Activated CD8-positive, alpha-beta memory T cell treated with anti-CD3 and anti-CD28 coated beads, Interleukin-2, amount 50 U/mL, for 48 hours (primary cell): ENCODE measurements at places on chromosomes 2 and 18.

- DNase-seq = no peak
Observed at GRCh38 chr2:46181789-46182530, 115.2 kb upstream of the EPAS1 start.

DNA sequence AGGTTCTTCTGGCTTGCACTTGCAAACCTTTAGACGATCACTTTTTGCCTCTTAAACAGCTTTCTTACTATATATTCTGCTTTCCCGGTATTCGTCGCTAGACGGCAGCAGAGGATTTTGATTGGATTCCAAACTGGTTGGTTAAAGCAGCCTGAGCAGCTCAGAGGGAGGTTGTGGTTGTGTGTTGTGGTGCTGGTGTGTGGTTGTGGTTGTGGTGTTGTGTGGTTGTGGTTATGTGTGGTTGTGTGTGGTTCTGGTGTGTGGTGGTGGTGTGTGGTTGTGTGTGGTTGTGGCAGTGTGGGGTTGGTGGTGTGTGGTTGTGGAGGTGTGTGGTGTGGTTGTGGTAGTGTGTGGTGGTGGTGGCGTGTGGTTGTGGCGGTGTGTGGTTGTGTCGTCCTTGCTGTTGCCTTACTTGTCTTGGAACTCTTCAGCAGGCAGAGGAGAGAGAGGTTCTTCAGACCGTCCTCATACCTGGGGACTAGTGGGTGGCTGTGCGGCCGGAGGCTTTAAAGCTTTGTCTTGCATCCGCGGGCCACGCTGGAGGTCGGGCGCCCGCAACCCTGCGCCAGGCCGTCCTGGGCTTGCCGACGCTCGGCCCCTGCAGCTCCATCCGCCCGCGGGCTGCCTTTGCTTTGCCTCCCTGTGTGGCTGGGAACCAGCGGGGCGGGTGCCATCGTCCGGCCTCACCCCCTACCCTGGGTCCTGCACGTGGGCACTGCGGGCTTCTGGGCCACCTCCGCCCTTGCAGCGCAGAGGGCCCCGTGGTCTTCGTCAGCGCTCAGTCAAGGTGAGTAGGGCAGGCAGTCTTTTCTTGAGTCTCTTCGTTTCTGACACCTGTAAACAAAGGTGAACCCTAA is 190.8 kb downstream of the ARHGAP28 start:
- DNase-seq = peak; percentile 58

DNA sequence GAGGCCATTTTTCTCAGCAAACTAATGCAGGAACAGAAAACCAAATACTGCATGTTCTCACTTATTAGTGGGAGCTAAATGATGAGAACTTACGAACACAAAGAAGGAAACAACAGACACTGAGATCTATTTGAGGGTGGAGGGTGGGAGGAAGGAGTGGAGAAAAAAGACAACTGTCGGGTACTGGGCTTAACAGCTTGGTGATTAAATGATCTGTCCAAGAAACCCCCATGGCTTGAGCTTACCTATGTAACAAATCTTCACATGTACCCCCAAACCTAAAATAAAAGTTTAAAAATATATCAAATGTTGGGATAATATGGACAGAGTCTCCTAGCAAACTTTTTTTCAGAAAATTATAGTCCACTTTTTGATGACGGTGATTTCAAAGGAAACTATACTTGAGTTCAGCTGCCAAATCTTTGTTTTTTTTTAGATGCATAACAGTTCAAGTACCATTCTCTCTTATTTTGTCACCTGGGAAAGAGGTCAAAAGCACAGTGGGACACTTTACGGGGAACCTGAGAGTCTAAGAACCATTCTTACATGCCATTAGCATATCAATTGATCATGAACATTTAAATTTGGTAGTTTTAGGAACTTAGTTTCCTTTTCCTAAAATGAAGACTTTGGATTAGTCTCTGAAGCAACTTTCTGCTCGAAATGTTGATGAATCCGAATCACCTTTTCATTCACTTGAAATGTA is 835.0 kb downstream of the NRXN1 start:
- DNase-seq = no peak

DNA sequence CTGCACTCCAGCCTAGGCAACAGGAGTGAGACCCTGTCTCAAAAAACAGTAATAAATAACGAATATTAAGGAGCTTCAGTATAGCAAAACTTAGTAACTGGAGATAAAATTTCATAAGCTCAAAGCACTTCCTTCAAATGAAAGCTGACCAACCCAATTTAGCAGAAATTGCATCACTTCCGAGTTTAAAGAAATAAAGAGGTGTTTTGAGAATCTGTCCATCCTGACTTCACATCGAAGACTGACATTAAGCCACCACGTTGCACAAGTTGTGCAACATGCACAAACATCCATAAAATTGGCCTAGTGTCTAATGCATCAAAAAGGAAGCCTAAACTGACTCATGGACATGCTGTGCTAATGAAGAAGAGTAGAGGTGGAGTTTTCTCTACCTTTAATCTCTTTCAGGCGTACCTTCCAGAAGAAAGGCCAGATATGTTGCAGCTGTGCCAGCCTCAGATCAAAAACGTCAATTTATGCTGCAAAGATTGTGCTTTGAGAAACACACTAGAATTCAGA is 7.7 kb upstream of the DSG3 start:
- no peak for DNase-seq

- DNase-seq = no peak
Observed at GRCh38 chr2:60553495-60554073, at the start of gene BCL11A. BCL11A (minus strand) TSS chr2:60553654; CDS start chr2:60553270, 384 bp downstream.

GRCh38 chr2:77009307-77009706 is 512.9 kb downstream of the LRRTM4 start:
- DNase-seq = no peak

GRCh38 chr2:124080281-124081153 is 55.4 kb downstream of the CNTNAP5 start:
- no peak for DNase-seq

DNA sequence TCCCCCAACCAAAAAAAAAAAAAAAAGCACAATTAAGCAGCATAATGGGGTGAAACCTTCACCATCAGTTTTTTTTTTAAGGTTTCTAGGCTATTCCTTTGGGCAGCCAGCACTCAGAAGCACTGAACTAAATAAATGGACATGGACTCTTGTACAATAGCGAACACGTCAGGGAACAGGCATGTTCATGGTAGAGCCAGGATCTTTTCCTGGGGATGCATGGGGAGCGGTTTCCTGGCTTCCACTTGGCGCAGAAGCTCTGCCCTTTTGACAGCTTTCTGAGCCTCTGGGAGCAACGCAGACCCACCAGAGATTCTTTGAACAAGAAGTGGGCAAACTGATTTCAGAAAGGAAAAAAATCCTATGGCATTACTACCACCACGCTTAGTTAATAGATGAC is 35.0 kb downstream of the ALPK2 start:
- DNase-seq = no peak

DNA sequence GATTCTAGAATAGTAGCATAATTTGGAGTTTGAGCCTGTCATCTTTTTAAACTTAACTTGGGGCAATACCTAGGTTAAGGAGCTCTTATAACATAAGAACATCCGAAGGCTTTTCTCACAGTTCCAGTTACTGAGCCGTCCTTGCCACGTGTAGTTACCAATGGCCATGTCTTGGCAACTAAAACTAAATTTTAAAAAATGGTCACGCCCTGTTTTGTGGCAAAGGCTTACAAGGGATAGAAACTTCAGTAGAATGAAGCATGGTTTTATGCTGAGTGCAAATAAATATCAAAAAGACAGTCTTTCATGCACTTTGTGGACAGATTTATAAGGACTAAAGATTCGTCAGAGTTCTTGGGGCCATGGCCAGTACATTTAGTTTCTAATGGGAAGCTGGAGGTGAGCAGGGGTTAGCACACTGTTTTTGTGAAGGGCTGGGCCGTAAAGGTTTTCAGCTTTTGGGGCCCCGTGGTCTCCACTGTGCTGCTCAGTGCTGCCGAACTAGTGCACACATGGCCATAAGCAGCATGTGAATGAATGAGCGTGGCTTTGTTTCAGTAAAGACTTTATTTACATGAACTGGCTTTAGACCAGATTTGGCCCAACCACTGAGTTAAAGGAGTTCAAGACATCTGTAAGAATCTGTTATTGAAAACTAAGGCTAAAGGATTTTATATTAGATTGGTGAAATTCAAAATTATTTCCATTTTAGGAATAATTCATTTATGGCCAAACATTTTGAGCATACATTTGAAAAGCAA is 41.1 kb downstream of the GRHL1 start:
- DNase-seq = no peak

- no peak for DNase-seq
Observed at GRCh38 chr2:101806701-101807100, 109.2 kb downstream of the MAP4K4 start.

GRCh38 chr2:38192976-38193375 is 117.0 kb upstream of the CYP1B1 start:
- no peak for DNase-seq

DNA sequence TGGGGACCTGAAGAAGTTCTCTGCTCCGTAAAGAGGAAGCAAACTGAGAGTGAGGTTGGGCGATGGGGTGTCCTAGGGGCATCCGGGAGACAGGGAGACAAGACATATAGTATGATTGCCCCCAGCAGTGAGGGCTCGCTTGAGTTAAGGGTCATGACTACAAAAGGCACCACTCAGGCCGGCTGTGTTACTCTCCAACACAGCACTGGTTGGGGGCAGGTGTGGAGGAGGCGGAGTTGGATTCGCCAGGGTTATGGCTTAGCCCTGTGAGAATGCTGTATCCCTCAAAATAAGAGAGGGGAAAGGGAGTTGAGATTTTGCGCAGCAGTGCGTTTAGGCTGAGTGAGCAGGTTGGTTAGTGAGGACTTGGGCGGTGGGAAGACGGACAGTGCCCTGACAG is 12.0 kb downstream of the DYSF start:
- peak; percentile 42 for DNase-seq

DNA sequence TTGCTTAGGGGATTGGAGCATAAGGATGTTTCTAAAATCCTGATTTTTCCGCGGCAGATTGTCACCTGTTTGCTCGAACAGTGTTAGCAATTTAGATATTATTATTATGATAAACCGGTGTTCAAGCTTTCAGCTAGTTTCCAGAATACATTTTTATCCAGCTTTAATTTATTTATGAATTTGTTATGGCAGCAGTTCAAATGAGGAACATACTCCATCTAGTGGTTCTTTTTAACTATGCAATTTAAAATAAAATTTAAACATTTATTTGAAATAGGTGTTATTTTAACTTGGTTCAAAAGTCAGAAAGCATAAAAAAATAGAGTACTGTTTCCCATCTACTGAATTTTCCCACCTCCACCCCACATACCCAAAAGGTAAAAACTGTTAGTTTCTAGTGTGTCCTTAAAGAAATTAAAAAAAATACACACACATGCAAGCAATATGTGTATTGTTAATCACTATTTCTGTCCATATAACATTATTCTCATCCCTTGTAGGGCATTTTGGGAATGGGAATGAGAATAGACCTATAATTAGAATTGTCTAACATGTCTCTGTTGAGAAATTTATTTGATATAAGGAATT is 23.2 kb downstream of the ACOXL start:
- no peak for DNase-seq

GRCh38 chr2:215429424-215429823 is 6.4 kb downstream of the FN1 start:
- no peak for DNase-seq

GRCh38 chr2:227146456-227146855 is 17.5 kb downstream of the COL4A4 start:
- DNase-seq = no peak

DNA sequence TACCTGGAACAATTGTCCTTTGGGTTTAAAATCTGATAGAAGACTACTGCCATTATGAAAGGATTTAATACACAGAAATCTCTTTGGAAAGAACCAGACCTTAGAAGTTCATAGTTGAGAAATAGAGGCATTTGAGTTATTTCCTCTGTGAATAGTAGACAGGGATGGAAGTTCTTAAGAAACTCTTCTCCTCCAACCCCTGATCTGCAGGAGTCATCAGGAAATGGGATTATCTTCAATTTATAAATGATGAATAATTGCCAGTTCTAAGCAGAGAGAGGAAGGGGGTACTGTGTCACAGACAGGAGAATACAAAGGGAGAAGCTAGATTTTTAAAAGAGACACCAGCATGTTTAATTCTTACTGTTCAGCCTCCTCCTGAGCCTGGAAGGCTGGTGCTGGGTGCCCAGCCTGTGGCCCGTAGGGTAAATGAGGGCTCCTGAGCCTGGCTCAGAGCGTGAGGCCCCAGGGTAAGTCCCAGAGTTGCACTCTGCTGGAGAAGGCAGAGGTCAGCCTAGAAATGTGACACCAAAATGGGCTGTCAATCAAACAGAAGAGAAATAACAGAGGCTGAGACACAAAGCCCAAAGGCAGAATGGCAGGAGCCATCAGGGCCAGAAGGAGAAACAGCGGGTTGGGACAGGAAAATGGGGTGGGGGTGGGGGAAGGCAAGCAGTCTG is 58.2 kb upstream of the PKDCC start:
- no peak for DNase-seq

GRCh38 chr2:234462218-234462992 is 34.5 kb downstream of the ARL4C start:
- no peak for DNase-seq

DNA sequence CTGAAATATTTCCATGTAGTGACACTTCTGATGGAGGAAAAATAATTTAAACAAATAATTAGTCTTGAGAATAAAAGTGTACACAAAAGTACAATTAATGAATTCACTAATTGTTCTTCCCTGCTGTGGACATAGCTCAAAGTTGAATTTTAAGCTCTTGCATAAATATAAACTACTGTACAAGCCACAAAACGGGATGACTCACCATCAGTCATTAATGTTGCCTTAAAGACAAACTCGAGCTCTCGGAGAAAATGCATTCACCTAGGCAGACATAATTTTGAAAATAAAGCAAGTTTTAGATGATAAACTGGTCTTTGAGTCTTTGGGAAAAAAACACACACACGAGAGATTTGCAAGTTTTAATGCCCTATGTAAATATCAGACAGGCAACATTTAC is 436.4 kb downstream of the ZNF521 start:
- no peak for DNase-seq

DNA sequence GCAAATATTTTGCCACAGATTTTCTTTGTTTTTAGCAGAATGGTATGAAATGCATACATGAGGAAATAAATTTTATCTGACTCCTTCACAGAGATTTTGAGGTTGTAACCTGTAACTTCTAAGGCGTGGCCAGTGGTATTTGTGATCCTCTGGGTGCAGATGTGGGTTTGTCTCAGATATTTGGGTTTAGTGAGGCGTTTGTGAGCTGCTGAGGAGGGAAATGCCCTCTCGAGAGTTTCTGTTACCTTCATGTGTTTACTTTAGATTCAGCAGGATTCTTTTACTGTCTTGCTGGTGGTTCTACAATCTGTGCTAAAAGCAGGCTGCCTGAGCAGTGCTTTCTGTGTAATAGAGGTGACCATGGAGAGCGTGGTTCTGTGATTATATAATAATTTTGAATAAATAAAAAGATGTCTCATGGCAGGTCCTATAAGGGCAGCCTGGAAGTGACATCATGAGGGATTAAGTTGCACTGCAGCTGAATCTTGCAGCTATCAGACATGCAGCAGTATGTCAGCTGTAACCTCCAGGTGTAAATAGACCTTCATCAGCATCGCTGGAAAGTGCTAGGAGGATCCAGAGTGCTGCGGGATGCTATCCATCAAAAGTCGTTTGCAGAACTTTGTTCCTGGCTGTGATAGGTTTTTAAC is 34.1 kb downstream of the TANC1 start:
- DNase-seq = no peak

DNA sequence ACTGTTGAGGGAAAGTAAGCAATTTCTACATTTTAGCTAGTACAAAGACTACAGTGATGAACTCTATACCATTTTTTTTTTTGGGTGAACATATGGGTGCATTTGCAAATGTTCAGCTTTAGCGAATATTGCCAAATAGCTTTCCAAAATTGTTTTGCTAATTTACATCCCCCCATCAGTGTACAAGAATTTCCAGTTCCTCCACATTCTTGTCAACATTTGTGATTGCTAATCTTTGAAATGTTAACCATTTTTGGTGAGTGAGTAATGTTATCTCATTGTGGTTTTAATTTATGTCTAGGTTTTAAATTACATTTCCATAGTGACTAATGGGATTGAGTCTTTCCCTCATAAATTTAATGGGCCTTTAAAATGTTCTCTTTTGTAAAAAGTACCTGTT is 16.4 kb upstream of the CNRIP1 start:
- no peak for DNase-seq
